Immature natural killer cell (primary cell): ENCODE measurements at places on chromosomes 16 and 17.

DNA sequence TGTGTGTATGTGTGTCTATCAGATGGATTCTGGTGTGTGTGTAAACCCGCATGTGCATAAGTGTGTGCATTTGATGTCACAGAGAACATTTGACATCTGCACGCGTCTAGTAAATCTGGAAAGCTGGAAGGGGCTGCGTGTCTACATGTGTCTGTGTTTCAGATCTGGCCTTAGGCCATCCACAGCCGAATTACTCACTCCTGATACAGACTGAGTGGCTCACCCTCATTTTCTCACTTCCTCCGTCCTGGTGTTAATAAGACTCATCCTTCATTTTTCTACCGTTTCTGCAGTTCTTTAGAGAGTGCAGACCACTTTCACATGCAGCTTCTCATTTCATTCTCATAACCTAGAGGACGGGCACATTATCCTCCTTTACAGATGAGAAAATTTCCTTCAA, 491.6 kb downstream of the CDH13 start:
- DNase-seq, result no peak

DNA sequence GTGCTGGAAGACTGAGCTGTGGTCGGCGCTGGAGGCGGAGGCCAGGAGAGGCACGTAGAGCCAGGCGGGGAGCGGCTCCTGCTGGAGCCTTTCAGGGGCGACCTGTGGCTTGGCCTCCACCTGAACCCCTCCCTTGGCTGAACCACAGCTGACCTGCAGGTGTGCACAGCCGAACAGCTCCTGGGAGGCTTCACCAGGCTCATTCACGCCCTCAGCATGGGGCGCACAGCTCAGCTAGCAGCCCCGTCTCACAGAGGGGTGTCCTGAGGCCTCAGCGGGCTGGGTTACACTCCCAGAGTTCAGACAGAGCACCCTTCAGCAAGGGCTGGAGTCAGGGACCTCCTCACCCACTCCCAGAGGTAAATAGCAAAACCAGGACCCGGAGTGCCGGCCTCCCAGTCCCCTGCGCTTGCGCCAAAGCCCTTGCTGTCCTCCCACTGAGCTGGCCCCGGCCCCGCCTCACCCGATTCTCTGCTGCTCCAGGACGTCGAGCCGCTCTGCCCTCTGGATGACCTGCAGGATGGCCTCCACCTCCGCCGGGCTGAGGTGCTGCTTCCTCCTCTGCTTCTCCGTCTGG, 31.7 kb downstream of the RPH3AL start:
- DNase-seq, result no peak

DNA sequence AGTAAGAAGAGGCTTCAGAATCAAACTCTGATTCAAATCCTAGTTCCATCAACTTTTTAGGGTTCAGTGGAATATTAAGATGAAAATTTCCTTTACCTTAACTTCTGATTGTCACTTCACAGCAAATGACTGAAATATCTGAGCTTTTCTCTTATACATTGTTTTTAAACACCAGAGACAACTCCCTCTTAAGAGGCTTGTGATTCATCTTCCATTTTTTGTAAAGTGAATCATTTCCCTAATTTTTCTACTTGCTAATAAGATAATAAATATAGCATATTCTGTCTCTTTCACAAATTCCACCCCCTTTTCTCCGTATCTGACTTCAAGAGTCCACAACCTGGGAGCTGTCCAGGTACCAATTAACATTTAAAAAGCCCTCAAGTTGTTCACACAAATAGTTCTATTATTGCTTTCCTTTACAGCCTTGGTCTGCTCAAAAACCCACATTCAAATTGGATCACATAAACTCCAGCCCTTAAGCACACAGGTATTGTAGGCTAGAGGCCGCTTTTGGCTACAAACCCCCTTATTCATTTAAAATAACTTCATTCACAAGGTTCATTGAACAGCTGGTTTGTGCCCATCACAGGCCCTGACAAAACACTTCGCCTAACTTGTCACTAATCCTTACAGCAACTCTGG, 14.1 kb upstream of the UTP6 start:
- no peak for DNase-seq

DNA sequence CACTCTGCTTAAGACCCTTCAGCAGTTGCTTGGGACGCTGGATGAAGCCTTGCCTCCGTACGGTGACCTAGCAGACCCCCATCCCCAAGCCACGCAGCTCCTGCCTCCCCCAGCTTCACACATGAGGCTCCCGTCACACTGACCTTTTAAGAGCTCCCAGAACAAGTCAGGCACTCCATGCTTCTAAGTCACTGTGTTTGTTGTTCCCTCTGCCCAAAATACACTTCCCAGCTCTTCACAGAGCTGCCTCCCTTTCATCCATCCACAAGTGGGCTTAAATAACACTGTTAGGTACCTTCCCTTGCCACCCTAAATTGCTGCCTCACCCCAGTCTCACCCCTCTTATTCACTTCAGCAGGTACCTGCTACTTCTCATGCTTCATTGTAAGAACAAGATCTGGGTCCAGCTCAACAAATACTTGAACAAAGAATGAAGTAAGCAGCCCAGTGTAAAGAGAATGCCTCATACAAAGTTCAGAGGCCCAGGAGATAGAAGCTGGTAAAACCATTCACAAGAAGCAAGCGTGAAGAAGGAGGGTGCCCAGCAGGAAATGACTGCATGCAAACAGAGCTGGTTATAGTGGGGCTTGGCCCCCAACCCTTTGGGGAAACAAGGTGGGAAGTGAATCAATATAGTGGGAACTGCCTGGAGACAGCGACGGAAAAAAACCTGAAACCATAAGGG, 5.8 kb downstream of the ZC3H7A start:
- no peak for DNase-seq

DNA sequence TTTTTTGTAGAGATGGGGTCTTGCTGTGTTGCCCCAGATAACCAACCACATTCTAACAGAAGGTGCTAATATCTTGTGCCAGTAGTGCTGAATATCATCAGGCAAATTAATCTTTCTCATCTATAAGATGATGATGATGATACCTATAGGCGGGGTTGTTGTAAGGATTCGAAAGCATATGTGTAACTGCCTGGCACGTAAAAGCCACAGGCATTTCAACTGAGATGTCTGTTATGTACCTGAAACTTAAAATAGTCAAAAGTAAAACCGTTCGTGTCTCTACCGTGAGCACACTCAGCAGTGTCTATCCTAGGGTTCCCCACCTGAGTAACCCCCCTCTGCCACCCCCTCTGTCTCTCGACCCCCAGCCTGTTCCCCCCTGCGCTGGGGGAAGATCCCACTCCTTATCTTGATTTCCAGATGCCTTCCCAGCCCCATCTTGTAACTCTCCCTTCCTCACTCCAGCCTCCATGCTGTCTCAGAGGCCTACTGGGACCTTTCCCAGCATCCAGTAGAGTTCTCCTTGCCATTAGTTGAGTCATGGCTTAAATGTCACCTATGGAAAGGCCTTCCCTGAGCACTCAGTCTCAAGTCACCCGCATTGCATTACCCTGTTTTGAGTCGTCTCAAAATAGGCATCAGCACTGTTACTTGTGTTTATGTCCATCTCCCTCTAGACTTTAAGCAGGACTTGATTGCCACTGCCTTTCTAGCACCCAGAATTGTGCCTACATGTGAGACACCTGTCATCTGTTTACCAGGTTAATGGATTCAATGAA, 34.1 kb downstream of the CDRT15 start:
- no peak for DNase-seq

GRCh38 chr16:4338125-4338582, 13.0 kb downstream of the PAM16 start:
- no peak for DNase-seq

GRCh38 chr16:53711390-53711789, 7.4 kb downstream of the FTO start:
- DNase-seq, result no peak

GRCh38 chr16:85027349-85027957, at the start of gene KIAA0513:
KIAA0513 (plus strand) TSS chr16:85027795; CDS start chr16:85067072, 39,277 bp downstream.
- DNase-seq, result peak; percentile 97

DNA sequence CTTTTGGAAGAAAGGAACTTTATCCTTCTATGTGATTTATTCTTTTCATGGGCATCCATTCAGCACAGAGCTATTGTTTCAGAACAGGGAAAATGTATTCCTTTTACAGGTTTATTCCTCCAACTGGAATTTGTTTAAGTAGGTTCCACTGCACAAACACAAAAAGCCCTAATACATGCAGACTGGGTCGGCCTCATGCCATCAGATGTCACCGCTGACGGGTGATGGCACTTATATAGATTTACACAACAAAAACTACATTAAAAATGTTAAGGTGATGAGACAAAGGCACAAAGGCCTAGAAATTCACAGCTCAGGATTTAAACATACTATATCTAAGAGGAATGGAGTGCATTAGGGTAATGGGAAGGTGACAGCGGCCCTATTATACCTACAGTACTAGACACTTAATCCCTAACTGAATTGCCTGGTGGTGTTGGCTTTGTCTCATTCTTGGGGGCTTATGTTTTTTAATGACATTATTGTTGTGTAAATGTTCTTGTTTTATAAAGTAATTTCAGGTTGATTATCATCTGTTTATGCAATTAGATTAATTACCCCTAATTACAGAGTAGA, 276.4 kb upstream of the PSMD7 start:
- DNase-seq, result no peak

- no peak for DNase-seq
These were observed 22.6 kb upstream of the SDR42E2 start for GRCh38 chr16:22139732-22140131.

DNA sequence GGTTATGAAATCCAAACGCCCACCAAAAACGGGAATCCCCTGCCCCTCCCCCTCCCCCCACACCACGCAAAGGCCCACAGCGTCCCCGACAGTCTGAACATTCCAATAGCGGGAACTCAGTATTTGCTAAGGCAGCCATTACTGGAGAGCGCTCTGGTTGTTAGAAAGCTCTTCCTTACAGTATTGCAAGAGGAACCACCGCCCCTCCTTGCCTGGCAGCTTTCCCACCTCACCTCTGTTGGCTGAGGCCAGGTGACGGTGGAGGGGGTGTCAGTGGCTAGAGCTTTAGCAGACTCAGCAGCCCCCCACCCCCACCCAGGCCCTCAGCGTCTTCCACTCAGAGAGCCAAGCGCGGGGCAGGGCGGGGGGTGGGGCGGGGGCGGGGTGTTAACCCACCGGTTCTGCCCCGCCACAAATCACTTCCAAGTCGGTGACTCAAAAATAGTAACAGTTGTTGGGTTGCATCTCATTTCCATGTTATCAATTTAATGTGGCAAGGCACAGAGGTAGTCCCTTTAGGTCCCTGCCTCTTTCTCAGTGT, 2.2 kb upstream of the PLEKHH3 start:
- no peak for DNase-seq

GRCh38 chr17:4573115-4573514, 11.2 kb upstream of the SMTNL2 start:
- DNase-seq, result no peak

- DNase-seq, result no peak
These were observed 21.1 kb upstream of the NUP93 start for GRCh38 chr16:56708525-56709442.

GRCh38 chr17:879546-880442, 97.6 kb downstream of the MRM3 start:
- peak; percentile 48 for DNase-seq

DNA sequence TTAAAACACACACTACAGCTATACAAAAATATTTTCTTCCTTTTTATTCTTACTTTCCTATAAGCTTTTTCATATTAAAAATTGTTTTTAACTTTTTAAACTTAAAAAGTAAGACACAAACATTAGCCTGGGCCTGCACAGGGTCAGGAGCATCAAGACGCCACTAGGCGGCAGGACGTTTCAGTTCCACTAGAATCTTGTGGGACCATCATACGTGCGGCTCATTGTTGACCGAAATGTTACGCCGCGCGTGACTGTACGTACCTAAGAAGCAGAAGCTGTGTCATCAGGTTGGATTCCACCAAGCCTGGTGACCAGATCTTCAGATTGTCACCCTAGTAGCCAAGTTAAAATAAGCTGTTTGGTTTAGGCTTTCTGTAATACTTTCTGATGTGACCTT, 47.1 kb downstream of the USP10 start:
- no peak for DNase-seq

- DNase-seq, result peak; percentile 68
These were observed 26.9 kb downstream of the CD300A start for GRCh38 chr17:74493331-74493833.

GRCh38 chr17:79042421-79043190, 18.6 kb downstream of the C1QTNF1 start:
- DNase-seq, result peak; percentile 26

DNA sequence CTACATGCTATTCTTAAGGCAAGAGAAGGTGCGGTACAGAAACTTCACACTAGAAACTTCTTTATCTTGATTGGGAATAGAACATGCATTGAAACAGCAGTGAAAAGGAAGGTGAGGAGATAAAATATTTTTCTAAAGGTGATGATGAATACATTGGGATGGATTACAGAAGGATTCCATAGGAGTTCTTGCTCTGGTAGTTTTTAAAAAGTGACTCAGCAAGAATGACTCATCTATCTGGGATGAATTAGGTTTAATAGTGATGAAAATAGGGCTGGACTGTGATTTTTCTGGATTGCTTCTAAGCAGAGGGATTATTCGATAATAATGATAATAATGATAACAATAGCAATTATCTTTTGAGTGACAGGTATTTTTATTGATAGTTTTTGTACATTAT, 65.6 kb upstream of the HS3ST4 start:
- no peak for DNase-seq
